ENCODE measurements at places on chromosomes 2 and 18.

- DNase-seq, result no peak
Measured at GRCh38 chr18:8948471-8949149, 153.9 kb upstream of the NDUFV2 start.

DNA sequence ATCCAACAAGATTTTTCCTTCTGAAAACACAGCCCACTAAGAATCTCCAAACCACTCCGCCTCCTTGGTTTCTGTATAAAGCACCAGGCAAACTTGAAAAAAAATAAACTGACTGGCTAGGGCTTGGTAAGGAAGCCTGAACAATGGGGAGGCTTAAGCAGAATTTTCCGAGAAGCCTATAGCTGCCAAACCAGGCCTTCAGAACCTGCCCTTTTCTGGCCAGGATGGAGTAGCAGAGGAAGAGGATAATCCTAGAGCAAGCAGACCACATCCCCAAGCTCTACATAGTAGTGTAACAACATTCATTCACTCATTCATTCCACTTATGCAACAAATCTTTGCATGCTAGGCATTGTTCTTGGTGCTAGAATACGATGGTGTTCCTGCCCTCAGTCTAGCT, 529.6 kb upstream of the ZEB2 start:
- no peak for DNase-seq

- no peak for DNase-seq
Measured at GRCh38 chr2:205996161-205996560, 89.8 kb downstream of the INO80D start.

- DNase-seq, result no peak
Measured at GRCh38 chr2:185044323-185044874, 446.1 kb downstream of the ZNF804A start.

GRCh38 chr2:196334710-196335109, 163.3 kb upstream of the STK17B start:
- no peak for DNase-seq

GRCh38 chr18:25133879-25134278, 218.1 kb downstream of the ZNF521 start:
- no peak for DNase-seq

GRCh38 chr2:228689053-228689452, 507.6 kb upstream of the SPHKAP start:
- DNase-seq, result no peak

DNA sequence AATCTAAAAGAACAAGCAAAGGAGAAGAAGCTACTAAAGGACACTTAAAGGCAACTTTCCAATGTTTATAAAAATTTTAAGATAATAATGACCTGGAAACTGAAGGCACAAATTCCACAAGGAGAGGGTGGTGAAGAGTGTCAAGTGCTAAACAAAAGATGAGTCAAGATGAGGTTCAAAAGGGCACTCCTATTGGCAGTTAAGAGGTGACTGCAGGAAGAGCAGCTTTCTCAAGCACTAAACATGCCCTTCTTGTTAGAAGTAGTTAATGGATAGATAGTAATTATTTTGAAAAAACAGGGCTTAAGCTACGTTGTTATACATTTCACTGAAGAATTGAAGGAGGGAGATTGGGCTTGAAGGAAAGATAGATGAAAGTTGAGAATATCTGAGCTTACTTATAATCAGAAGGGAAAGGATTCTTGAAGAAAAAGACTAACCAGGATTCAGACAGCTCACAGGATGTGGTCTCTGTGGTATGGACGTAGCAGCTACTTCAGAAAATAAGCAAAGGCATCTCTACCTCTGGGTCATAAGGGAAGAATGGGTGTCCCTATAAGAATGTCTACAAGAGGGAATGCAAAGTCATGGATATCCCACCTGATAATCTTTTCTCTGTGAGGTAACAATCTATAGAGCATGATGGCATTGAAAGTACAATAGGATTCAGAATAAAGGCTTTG, 454.7 kb upstream of the SLC39A10 start:
- DNase-seq, result no peak

DNA sequence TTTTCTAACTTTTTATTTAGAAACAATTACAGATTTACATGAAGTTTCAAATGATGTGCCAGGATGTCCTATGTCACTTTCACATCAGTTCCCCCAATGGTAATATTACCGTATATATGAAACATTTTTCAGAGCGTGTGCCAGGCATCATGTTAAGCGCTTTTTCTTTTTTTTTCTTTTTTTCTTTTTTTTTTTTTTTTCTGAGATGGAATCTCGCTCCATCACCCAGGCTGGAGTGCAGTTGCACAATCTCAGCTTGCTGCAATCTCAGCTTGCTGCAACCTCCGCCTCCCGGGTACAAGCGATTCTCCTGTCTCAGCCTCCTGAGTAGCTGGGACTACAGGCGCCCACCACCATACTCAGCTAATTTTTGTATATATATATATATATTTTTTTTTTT, 5.6 kb upstream of the PPP4R1 start:
- DNase-seq, result no peak

- no peak for DNase-seq
Measured at GRCh38 chr2:66478731-66479316, 43.9 kb downstream of the MEIS1 start.
